ENCODE measurements at places on chromosomes 3 and 15.

DNA sequence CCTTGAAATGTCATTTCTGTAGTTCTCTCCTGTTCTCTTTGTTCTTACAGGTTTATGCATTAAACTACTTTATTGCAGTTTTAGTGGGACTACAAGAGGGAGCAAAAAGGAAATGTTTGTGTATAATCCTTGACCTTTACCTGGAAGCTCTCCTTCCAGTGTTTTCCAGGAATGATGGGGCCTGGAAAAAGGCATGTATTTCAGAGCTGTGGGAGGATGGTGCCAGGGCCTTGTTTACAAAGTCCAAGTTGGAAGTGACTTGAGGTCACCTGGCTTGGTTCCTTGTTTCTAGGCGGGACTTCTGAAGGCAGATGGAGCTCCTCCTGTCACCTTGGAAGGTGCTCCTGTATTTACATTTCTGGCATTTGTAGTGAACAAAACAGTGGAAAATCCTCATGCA lies 15.1 kb downstream of the ACVR2B start:
- DNase-seq = no peak

- DNase-seq = no peak
Measured at GRCh38 chr3:61718565-61718964, 157.2 kb downstream of the PTPRG start.

DNA sequence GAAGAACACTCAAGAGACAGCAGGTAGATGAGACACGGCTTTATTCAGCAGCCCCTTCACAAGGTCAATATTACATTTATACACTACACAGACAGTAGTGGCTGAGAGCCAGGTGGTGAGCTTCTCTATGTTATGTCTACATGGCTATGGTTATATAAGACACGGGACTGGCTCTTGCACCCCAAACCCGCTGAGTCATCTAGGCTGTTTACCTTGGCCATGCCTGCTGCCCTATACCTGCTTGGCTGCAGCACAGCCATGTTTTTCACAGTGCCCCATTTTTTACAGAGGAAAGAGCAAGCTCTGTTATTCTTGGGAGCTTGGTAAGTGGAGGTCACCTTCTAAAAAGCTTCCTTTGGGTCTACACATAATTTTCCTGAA lies 231.6 kb downstream of the IGSF11 start:
- no peak for DNase-seq

GRCh38 chr3:161420746-161421145 lies 49.4 kb upstream of the SPTSSB start:
- DNase-seq = no peak

- DNase-seq = no peak
Measured at GRCh38 chr3:168307893-168308292, 212.2 kb upstream of the GOLIM4 start.

- no peak for DNase-seq
Measured at GRCh38 chr3:150736903-150737832, 25.8 kb downstream of the SIAH2 start.

- DNase-seq = no peak
Measured at GRCh38 chr3:67082533-67083024, 84.5 kb downstream of the KBTBD8 start.

DNA sequence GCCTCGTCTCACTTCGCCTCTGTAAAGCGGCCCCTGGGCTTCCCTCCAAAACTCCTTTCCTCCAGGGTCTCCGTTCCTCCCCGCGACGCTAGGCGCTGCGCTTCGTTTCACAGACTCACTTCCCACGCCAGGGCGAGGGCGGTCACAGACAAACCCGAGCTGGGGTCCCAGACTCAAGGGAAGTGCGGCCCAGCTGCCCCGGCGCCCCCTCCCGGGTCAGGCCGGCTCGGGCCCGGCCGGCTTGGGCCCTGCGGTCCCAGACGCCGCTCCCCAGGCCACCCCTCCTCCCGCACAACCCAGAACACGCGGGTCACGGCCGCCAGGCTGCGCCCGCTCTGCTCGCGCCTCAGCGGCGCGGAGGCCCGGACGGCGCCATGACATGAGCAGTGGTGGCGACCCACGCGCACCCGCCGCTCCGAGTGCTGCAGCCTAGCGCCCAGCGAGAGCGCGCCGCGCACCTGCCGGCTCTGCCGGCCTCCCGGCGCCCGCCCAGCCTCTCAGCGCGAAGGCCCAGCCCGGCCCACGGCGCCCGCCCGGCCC lies 547 bp downstream of the NUP210 start:
- DNase-seq = peak; percentile 49

DNA sequence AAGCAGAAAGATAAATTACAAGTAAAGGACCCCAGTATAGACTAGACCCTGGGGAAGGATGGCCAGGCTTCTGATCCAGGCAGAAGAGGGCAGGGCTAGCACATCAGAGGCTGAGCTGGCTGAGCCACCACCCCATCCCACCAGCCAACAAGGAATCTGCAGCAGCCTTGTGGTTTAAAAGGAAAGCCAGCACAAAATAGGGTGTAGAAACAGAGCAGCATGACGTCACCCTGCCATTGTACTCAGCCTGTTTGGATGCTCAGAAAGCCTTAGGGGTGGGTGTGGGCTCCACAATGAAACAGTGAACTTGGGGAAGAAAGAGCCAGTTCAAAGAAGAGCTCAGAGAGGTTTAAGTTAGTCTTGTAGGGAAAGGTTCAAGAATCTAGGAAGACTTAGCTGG lies 28.2 kb downstream of the DUOX1 start:
- no peak for DNase-seq

- DNase-seq = no peak
Measured at GRCh38 chr3:196708467-196708866, 3.6 kb downstream of the CEP19 start.

DNA sequence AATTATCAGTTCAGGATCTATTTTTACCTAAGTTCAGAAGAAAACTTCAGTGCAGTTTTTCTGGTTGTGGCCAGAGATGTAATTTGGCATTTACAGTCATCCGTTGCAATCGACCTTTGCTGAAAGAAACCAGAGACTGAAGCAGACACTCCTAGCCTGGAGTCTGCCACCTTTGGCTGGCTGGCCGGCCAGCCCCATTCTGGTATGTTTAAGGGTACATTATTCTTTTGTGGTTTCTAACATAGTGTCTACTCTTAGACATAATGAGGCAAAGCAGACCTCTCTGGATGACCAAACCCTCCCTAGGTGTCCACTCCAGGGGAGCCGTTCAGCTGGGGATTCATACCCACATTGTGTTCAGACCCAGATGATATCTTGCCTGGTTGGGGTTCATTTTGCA lies 275.9 kb upstream of the TPM1 start:
- no peak for DNase-seq

DNA sequence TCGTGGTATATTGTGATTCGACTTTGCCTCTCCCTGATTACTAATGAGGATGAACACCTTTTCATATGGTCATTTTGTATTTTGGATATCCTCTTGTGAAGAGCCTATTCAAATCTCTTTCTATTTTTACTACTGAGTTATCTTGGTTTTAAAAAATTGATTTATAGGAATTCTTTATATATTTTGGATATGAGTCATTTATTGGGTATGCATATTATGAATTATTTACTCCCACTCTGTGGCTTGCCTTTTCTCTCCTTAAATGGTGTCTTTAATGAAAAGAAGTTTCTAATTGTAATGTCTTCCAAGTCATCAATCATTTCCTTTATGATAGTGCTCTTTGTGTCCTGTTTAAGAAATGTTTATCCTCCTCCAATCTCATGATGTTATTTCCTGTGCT lies 191.5 kb upstream of the DPH6 start:
- DNase-seq = no peak

- no peak for DNase-seq
Measured at GRCh38 chr15:69808756-69809155, 289.0 kb downstream of the TLE3 start.

DNA sequence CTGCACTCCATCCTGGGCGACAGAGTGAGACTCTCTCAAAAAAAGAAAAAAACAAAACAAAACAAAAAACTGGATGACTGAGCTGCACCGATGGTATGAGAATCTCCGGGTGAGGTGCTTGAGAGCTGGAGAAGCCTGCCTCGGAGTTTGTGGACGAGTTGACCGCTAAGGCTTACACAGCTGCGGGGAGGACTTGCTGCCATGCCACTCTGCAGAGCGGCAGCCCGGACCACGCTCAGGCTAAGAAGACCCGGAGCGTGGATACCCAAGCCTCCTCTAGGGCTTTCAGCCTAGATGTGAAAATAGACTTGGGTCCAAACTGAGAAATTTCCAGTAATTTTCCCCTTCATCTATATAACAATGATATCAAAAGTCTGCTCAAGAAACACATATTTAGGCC lies 16.0 kb downstream of the NRROS start:
- no peak for DNase-seq

DNA sequence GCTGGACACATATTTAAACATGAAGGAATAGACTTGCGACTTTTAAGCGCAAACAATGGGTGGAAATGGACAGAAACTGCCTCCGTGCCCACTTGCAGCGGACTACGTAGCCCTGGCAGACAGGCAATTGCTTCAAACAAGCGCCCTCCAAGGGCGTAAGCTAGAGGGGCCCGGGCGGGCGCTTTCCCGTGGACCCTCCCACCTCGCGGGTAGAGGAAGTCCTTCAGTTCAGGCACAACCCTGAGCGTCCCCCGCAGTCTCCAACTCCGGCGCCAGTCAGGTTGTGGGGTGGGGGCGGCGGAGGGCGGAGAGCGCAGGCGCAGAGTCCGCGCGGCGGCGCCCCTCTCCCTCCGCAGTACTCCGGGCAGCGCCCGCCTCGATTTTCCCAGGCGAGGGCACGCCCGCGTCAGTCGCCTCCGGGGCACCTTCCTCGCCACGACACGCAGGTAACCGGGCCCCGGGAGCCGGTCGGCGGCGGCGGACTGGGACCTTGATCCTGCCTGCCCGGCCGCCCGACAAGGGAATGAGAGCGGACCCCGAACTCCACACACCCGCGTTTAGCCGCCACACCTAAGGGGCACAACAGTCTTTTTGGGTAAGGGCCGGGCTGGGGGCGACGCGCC lies at the start of gene SLC35G2:
SLC35G2 (plus strand) TSS at position 358 of the 623 bp plus-strand sequence. CDS start 35,335 bp downstream, outside the sequence.
- peak; percentile 39 for DNase-seq

DNA sequence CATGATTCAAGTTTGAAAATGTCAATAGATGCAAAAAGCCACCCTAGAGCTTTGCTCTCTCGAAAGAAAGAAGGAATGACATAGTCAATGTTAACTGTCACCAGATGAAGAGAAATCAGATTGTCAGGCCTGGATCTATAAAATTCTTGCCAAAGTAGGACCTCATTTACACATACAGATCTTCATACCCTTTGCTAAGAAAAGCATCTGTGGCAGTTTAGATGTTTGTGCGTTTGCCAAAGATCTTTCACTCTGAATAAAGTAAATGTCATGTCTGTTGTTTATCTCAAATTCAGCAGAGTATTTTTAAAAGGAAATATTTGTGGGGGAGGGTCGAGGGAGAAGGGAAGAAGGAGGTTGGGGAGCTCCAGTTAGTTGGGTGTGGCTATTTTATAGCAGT lies 119.4 kb downstream of the FEZF2 start:
- DNase-seq = no peak

- no peak for DNase-seq
Measured at GRCh38 chr3:64444490-64445108, 219.3 kb upstream of the PRICKLE2 start.

GRCh38 chr15:27427276-27427675 lies 456.3 kb downstream of the GABRG3 start:
- no peak for DNase-seq

DNA sequence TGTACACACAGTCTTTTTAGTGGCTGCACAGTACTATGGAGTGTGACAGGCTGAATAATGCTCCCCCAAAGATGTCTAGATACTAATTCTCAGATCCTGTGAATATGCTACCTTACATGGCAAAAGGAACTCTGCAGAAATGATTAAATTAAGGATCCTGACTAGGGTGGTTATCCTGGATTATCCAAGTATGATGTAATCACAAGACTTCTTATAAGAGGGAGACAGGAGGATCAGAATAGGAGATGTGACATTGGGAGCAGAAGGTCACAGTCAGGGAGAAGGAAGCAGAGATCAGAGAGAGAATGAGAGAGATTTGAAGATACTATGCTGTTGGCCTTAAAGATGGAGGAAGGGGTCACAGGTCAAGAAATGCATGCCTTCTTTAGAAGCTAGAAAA lies 34.5 kb downstream of the GABPB1 start:
- no peak for DNase-seq

GRCh38 chr3:61602466-61602865 lies 41.1 kb downstream of the PTPRG start:
- DNase-seq = no peak

DNA sequence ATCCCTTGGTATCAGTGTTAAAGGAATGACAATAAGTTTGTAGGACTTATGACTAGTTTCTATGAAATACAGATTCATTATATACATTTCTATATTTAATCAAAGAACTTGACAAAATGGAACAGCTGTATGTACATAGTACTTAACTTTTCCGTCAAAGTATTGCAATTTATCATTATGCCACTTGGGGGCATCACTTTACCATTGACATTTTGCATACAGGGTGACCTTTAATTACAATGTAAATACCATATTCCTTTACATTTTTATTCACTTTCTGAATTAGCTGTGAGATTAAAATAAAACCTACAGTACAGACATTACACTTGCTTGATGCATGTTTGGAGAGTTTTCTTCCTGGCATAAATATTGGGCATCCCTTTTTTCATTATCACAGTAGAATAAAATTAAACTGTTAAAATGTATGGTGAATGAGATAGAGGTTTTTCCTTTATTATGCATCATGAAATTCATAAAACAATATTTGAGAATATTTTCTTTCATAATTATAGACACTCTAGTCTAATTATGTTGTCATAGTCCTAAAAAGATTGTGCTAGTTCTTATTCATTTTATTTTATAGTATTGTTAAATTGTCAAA lies 6.9 kb downstream of the NEK11 start:
- peak; percentile 46 for DNase-seq

DNA sequence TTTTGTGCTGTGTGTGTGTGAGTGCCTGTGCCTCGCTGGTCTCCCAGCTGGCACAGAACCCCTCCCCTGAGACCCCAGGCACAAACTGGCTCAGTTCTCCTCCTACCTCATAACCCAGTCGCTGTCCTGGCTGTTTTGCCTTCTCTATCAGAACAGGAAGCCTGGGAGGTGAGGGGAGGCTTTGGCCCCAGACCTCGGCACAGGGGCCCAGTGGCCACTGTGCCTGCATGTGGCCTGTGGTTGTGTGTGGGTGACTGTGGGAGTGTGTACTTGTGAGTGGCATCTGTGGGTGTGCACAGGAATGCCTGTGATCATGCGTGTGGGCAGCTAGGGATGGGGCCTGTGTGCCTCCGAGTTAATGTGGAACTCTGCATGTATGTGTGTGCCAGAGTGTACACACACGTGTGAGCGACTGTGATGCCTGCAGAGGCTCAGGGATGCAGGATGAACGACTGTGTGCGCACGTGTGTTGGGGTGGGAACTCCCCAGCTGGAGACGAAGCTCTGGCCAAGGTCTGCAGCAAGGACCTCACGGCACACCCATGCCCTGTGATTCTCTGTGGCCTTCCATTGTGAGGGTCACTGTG lies 32.3 kb downstream of the PSTPIP1 start:
- no peak for DNase-seq

GRCh38 chr15:74781431-74782258 lies at the start of gene CSK:
TSS of gene CSK (plus strand) at chr15:74782080. CDS start at chr15:74798298, 16,218 bp downstream.
- peak; percentile 82 for DNase-seq

GRCh38 chr3:16841904-16842271 lies 42.9 kb upstream of the PLCL2 start:
- DNase-seq = no peak

- no peak for DNase-seq
Measured at GRCh38 chr3:129855832-129856419, 37.6 kb downstream of the TMCC1 start.

Measured in LoVo (cell line).